NCI-H2029 treated with DMSO at 0.1 percent for 48 hours (cell line): ENCODE measurements at places on chromosomes 2 and 18.

DNA sequence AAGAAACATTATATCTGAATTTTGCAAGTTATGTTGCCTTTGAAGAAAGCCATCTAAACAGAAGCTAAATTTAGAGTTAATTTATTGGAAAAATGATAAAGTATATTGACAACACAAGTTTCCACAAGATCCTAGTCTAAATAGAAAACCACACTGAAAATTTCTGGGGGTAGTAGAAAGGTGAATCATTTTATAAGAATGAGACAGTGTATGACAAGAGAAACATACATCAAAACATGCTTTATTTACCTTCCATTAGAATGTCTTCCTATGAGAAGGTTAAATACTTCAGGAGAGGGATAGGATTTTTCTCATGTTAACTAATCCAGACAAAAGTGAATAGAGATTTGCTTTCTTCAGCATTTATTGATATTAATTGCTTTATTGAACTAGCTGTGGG is 1389.8 kb upstream of the ZEB2 start:
- no peak for DNase-seq

DNA sequence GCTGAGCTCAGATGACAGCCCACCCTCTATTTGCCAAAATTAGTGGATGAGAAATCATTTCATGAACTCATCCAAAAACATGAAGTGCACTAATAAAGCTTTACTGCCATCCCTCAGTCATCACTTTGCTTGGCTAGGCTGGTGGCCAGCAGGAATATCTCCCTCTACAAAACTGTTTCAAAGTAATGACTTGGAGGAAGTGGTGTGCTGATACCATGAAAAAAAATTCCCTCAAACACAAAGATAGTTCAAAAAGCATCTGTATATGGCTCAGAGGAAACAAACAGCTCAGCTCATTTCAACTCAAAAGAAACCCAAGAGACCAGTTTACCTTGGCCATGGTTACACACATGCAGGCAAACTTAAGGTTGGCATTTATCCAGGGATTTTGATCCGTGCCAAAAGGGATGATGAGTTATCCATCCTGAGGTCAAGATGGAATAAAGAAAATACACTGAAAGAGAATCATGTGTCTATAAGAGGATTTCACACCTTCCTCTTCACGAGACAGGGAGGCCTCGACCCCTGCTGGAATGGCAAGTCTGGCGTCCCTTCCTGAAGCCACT is 18.4 kb upstream of the WIPF1 start:
- DNase-seq: no peak

GRCh38 chr2:30448866-30449265 is 1.8 kb downstream of the LCLAT1 start:
- DNase-seq: no peak

GRCh38 chr2:44230378-44230777 is 44.9 kb upstream of the SLC3A1 start:
- DNase-seq: no peak

- DNase-seq: no peak
Observed at GRCh38 chr2:30741576-30741975, 65.7 kb downstream of the CAPN13 start.

GRCh38 chr2:109636317-109636716 is 22.2 kb downstream of the SOWAHC start:
- DNase-seq: no peak

GRCh38 chr2:187429989-187430388 is 18.1 kb downstream of the CALCRL start:
- DNase-seq: no peak

DNA sequence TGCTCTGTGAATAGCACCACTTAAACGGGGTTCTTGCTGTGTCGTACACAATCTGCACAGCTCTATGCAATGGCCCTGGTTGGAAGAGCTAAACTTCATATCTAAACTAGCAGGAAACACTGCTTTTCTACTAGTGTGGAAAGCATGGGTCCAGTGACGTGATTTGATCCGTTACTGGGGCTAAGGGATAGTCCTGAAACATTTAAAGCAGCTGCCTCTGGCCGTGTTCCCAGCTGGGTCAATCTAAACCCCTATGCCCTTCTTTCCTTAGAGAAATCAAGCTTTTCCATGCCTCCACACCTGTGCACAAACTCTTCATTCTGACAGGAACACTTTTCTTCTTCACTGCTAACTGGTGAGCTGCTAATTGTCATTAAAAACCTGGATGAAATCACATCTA is 5.4 kb upstream of the IGFBP5 start:
- no peak for DNase-seq

DNA sequence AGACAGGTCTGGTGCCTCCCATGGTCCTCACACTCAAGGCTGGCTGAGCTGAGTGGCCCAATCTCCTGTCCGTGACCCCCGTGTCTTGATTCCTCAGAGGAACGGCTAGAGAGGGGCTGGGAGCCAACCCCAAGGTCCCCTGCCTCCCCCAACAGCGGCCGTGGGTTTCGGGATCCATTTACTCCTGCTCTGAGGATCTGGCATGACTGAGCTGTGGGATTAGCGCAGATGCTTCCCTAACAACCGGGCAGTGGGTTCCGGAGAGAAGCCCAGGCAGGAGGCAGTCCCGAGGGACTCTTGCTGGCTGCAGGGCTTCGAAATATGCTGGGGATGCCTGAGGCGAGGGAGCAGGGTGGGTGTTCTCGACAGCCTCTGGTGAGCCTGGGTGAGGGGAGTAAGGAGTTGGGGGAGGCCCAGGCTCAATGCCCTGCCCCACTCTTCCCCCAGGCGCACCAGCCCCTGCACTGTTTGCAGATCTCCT is 18.9 kb downstream of the GPR35 start:
- DNase-seq: no peak

GRCh38 chr2:12451726-12452125 is 265.0 kb upstream of the TRIB2 start:
- no peak for DNase-seq

- no peak for DNase-seq
Observed at GRCh38 chr2:128867311-128867710, 548.6 kb upstream of the HS6ST1 start.

- no peak for DNase-seq
Observed at GRCh38 chr2:3487028-3487425, 32.3 kb downstream of the ADI1 start.

GRCh38 chr2:205543937-205544702 is 138.2 kb upstream of the NRP2 start:
- no peak for DNase-seq

DNA sequence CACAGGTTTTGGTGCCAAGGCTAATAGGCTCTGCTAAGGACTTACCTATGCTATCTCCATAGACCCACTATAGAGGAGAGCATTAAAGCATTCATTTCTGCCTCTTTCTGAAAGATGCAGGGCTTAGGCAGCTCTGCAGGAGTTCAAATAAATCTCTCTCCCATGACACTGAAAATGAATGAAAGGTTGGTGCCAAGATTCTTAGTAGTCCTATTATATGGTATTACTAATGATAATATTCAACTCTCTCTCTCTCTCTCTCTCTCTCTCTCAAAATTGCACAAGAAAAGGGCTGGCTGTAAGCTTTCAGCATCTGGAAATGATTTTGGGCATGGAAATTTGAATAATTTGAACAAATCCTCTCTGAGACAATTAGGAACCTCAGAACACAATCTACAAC is 433.7 kb downstream of the MBD2 start:
- no peak for DNase-seq

- DNase-seq: no peak
Observed at GRCh38 chr2:39300044-39300978, 56.5 kb upstream of the CDKL4 start.

DNA sequence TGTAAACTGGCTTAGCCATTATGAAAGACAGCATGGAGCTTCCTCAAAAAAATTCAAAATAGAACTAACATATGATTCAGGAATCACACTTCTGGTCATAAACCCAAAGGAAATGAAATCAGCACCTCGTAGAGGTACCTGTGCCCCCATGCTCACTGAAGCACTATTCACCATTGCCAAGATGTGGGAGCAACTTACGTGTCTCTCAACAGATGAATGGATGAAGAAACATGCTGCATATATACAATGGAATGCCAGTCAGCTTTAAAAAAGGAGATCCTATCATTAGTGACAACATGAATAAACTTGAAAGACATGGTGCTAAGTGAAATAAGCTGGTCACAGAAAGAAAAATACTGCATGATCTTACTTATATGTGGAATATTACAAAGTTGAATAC is 8.2 kb downstream of the SCTR start:
- no peak for DNase-seq

- no peak for DNase-seq
Observed at GRCh38 chr2:19754907-19755306, 146.9 kb downstream of the TTC32 start.

DNA sequence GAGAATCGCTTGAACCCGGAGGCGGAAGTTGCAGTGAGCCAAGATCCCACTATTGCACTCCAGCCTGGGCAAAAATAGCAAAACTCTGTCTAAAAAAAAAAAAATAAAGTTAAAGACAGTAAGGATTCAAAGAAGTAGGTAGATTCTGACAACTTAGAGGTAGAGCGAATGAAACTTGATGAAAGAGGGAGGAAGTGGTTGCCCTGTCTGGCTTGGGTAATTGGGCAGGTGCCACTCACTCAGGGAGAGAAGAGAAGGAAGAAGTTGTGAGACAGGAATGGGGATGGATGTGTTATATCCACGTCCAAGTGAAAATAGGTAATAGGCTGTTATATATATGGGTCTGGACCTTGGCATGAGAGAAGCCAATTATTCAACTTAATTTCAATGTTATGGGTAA is 26.3 kb downstream of the NDC80 start:
- DNase-seq: no peak

DNA sequence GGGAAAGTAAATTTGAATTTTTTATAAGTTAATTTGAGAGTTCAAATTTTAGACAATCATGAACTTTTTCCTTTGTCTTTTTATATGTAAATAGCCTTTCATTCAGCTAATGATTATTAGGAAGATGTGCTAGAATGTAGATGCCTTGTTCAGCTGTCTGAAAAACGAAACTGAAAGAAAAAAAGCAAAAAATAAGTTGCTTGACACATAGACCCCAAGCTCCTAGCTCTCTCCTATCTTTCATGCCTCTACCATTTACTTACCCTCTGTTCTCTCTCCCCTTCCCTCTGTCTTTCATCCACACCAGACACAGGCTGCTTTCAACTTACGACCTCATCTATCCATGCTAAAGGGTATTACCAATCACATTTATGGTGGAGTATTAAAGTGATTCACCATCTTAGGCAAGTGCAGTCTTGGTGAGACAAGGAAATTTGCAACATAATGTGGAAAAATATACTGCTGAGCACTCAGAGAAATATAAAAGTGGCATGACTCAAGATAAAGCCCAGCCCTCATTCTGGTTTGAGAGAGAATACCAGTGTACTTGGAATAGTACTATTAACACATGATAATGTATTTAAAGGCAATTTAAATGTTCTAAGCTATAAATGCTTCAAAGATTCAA is 425.6 kb downstream of the SUCLG1 start:
- no peak for DNase-seq

GRCh38 chr18:13629841-13630715 is 96.3 kb downstream of the FAM210A start:
- no peak for DNase-seq

- no peak for DNase-seq
Observed at GRCh38 chr2:105576050-105576439, 168.7 kb upstream of the NCK2 start.

DNA sequence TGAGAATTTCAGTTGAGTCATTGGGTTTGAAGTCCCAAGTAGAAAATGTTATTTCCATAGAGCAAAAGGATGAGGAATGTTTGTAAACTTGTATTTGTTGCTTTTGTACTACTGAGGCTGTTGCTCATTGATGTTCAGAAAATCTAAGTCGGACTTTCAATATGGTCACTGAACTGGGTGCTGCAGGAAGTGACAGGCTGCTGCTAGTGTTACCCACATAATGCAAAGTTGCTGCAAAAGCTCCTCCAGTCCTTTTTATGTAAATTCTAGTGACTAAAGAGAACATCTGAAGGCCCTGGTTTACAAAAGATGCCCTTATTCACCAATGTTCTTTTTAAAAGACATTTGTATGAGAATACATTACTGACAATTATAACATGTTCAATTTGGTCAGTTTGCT is 131.1 kb upstream of the FAM98A start:
- no peak for DNase-seq

DNA sequence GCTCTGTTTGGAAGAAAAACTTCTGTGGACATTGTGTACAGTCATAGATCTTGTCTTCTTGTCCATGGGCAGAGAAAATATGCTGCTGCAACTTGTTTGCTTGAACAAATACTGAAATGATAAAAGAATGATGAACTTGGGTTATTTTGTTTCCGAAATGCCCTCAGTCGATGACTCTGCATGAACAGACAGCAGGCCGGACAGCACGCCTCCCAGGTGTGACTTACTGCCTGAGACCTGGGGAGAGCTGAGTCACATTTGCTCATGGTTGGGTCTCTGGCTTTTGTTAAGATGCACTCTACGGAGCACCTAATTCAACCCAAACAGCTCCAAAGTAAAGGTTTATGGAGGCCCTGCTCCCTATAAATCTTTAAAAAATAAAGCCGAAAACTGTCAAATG is 262.5 kb downstream of the ZNF521 start:
- DNase-seq: no peak

DNA sequence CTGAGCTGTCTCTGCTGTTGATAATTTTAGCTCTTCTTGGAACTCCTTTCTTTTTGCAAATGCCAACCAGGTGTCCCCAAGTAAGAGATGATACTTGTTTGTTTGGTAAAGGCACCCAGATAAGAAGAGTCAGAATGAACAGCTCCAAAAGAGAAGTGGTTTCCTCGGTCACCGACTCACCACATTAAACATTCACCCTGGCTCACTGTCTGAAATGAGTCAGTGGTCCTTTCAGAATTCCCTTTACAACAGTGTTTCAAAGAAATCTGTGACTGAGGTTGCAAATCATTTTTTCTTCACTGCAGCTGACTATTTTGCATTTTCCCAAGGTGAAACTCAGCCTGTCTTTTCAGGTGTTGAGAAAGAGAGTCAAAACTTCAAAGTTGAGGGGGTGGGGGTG is 16.2 kb upstream of the CXCR4 start:
- no peak for DNase-seq

DNA sequence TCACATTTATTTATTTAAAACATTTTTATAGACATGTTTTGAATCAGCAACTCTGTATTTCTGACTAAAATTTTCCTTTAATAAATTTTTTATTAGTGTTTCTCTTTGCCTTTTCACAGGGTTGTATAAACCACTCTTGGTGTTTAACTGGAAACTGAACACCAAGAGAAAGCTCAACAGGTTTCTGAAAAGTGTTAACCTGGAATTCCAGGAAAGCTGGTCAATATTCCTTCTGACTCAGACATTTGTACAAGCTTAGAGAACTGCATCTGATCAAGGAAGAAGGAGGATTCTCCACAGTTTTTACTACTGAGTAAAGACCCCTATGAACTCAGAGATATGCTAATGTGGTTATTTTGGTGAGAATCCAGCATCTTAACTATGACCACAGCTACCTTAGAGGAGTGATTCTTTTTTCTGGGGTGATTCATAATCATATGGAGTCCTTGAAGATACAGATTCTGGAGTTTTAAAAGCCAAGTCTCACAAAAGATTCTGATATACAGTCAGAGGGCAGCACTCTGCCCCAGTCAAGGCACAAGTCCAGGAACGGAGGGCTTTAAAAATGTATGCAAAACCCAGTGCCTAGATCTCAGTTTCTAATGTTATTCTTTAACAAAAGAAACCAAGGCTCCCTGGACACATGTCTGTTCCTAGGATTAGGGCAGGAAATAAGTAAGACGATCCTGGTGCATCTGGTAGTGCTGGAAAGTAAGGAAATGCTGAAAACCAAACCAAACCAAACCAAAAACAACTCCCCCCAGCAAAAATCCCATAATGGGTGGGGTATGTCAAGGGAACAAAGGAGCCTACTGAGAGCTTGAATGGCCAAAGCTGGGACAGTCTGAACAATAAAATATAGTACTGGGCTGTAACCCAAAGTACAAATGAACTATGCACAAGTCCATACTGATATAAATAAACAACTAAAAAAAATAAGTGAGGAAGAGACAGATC is 85.1 kb upstream of the FZD5 start:
- DNase-seq: no peak

GRCh38 chr18:61832858-61833257 is 59.9 kb downstream of the RNF152 start:
- DNase-seq: no peak
